ENCODE measurements at places on chromosomes 6 and 20.

GRCh38 chr6:13354331-13355042 lies 26.1 kb upstream of the TBC1D7 start:
- DNase-seq = no peak

- DNase-seq = no peak
These were observed 117.3 kb downstream of the QRSL1 start for GRCh38 chr6:106746652-106747051.

GRCh38 chr6:13384966-13385365 lies 56.6 kb upstream of the TBC1D7 start:
- DNase-seq = no peak

DNA sequence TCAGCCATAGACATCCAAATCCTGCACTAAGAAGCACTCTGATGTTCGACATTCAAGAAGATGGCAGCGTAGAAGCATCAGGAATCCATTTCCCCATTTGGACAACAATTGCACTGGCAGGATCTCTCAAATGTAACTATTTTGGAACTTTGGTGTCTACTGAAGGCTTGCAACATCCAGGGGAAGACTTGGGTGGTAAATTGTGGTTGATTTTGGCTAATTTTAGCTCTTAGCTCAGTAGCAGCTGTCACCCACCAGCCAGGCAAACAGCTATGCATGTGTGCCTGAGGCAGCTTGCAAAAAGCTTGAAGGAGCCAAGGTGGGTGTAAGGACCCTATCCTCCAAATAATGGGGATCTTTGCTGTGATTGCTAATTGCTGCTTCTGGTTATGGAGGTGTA lies 35.1 kb upstream of the PPP1R3G start:
- DNase-seq = no peak

GRCh38 chr20:2010533-2010932 lies 16.7 kb upstream of the PDYN start:
- no peak for DNase-seq

- DNase-seq = no peak
These were observed 4.8 kb downstream of the PGK2 start for GRCh38 chr6:49782293-49782692.

- DNase-seq = no peak
These were observed 378.7 kb upstream of the ADGRB3 start for GRCh38 chr6:68256391-68256790.

DNA sequence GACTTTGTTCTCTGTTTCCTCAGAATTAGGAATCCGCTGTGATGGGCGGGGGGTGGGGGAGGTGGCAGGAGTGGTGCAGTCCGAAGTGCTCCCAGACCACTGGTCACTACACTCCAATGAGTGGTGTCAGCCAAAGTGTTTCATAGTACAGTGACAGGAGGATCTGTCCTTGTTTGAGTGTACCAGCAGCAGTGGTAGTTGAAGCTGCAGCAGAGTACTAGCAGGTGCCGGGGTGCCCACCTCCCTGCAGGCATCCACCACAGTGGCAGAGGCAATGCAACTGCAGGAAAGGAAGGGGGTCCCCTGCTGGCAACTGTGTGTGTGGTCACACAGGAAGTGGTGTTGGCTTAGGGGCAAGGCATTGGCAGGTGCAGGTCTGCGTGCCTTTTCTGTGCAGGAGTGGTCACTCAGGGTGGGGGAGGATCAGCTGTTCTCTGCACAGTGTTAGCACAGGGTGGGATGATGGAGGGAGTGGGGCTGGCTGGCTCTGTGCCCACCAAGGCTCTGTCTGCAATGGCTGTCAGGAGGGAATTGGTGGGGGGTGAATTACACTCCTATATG lies 9.7 kb downstream of the HLA-DOB start:
- no peak for DNase-seq

DNA sequence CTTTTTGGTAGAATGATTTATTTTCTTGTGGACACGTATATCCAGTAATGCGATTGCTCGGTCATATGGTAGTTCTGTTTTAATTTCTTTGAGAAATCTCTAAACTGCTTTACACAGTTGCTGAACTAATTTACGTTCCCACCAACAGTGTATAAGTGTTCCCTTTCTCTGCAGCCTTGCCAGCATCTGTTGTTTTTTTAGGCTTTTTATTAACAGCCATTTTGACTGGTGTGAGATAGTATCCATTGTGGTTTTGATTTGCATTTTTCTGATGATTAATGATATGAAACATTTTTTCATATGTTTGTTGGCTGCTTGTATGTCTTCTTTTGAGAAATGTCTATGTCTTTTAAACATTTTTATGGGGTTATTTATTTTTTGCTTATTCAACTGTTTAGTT lies 196.7 kb downstream of the MOXD1 start:
- DNase-seq = no peak

- DNase-seq = no peak
These were observed 128.9 kb upstream of the ZNF184 start for GRCh38 chr6:27601668-27602254.

DNA sequence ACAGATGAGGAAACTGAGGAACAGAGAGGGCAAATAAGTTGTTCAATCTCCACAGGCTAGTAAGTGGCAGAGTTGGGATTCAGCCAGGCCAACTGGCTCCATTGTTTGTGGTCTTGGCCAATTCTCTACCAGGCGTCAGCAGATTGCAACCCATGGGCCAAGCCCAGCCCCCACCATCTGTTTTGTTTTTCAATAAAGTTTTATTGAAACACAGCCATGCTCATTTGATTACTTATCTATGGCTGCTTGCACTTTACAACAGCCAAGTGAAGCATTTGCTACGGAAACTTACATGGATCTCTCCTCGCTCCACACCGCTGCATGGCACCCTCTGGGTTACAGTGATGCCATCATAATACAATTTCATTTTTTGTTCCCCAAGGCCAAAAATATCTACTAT lies 90.8 kb downstream of the ZNF217 start:
- no peak for DNase-seq

- DNase-seq = no peak
These were observed 2.8 kb downstream of the TBPL1 start for GRCh38 chr6:133955582-133956415.

GRCh38 chr6:154095571-154095970 lies 56.5 kb downstream of the OPRM1 start:
- DNase-seq = no peak

GRCh38 chr20:24806705-24807676 lies 142.1 kb upstream of the CST7 start:
- no peak for DNase-seq

GRCh38 chr20:3171391-3172125 lies 1.8 kb downstream of the LZTS3 start:
- DNase-seq = no peak

GRCh38 chr6:72246926-72247325 lies 360.6 kb downstream of the RIMS1 start:
- DNase-seq = no peak

DNA sequence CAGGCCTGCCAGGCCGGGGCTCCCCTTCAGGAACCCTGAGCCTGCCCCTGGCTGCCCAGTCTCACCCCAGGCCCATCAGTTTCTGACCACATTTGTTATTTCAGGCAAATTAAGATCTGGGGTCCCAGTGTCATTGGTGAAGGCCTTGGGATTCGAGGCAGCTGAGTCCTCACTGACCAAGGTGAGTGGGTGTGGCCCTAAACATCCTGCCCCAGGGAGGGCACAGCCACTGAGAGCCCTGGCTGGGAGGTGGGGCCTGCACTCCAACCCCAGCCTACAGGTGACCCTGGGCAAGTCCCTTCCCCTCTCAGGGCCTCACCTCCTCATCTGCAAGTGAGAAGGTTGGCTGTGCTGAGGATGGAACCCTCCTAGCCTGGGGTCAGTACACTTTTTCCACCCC lies 23.8 kb downstream of the BPIFB1 start:
- DNase-seq = no peak

- DNase-seq = no peak
These were observed 72.4 kb upstream of the GTSF1L start for GRCh38 chr20:43799150-43799711.

GRCh38 chr6:7916959-7917358 lies 6.4 kb upstream of the TXNDC5 start:
- no peak for DNase-seq

GRCh38 chr6:156876302-156876701 lies 99.1 kb downstream of the ARID1B start:
- DNase-seq = no peak

- DNase-seq = no peak
These were observed 350.3 kb downstream of the KIF16B start for GRCh38 chr20:16222859-16223411.

GRCh38 chr6:96450082-96450769 lies 71.4 kb upstream of the UFL1 start:
- DNase-seq = no peak

DNA sequence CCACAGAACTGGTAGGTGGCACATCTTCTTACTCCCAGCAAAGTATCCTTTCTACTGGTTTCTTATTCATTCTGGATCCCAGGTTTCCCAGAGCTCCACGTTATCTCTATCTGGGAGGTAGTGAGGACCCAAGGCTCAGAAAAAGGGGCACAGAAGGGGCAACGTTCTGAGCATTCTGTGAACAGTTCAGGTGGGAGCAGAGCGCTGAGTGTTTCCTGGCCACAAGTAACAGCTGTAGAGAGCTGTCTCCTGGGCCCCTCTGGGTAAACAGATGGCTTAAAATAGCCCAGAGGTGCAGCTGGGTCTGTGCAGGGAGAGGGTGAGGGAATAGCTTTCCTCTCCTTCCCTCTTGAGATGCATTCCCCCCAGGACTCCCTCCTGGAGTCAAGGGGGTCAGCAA lies 2.1 kb downstream of the APOBEC2 start:
- DNase-seq = no peak

- DNase-seq = no peak
These were observed 103.8 kb upstream of the PLCB4 start for GRCh38 chr20:8964959-8965562.

- peak; percentile 67 for DNase-seq
These were observed 209.8 kb upstream of the KCNQ5 start for GRCh38 chr6:72411872-72412708.

GRCh38 chr6:35742842-35743241 lies 6.0 kb downstream of the ARMC12 start:
- no peak for DNase-seq

All from stimulated activated CD4-positive, alpha-beta T cell treated with anti-CD3 and anti-CD28 coated beads, Interleukin-15, amount 100 ng/mL, for 24 hours (primary cell).